ENCODE measurements at places on chromosomes 1 and 21.

GRCh38 chr21:36481639-36482038 is 1.7 kb upstream of the CLDN14 start:
- no peak for DNase-seq

DNA sequence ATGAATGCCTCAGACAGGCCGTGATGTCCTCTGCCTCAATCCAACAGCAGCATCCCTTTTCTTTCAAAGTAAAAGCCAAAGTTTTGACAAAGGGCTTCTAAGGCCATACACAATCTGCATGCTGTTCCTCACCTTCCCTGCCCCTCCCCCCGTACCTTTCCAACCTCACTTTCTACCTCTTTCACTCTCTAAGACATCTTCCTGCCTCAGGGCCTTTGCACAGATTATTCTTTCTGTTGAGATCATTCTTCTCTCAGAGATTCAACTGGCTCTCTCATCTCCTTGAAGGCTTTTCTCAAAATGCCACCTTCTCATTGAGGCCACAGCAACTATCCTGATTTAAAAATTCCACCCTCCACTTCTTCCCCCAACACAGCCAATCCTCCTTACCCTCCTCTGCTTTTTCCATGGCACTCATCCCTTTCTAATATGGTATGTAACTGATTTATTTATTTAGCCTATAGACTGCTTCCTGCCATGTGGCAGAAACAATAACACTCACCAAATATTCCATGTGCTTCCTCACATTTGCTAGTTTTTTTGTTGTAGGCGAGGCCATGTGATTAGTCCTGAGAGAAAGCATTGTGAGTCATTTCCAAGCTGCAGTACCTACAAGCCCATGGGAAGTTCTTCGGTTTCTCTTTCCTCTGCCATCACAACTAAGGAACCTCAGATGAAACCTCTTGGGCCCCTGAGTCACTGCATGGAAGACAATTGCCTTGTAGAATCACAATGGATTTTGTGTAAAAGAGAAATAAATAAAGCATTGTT is 58.7 kb upstream of the GADD45A start:
- no peak for DNase-seq

- DNase-seq = no peak
These were observed 57.9 kb downstream of the BRINP2 start for GRCh38 chr1:177228693-177229065.

- no peak for DNase-seq
These were observed 67.7 kb downstream of the HSF2BP start for GRCh38 chr21:43591571-43591970.

- DNase-seq = no peak
These were observed 32.9 kb downstream of the RAB3B start for GRCh38 chr1:51957618-51958017.

- no peak for DNase-seq
These were observed 15.1 kb downstream of the THEMIS2 start for GRCh38 chr1:27887215-27888021.

Measured in SK-N-DZ (cell line).